Sciatic nerve (tissue), 2 donors: ENCODE measurements at places on chromosomes 3 and 15. TPM values are rescaled to one million over a fixed set of nuclear protein-coding genes. Genes with fewer than 3 reads are reported as not detected.

The INSYN1 gene
- total RNA-seq, result 7.8 TPM

The GPR171 gene
- 1.6 TPM for total RNA-seq

The ERC2 gene
- total RNA-seq, result 1.7 TPM

The ZNF385D gene
- 32.3 TPM for total RNA-seq

The MYL3 gene
- 3.3 TPM for total RNA-seq

DNA sequence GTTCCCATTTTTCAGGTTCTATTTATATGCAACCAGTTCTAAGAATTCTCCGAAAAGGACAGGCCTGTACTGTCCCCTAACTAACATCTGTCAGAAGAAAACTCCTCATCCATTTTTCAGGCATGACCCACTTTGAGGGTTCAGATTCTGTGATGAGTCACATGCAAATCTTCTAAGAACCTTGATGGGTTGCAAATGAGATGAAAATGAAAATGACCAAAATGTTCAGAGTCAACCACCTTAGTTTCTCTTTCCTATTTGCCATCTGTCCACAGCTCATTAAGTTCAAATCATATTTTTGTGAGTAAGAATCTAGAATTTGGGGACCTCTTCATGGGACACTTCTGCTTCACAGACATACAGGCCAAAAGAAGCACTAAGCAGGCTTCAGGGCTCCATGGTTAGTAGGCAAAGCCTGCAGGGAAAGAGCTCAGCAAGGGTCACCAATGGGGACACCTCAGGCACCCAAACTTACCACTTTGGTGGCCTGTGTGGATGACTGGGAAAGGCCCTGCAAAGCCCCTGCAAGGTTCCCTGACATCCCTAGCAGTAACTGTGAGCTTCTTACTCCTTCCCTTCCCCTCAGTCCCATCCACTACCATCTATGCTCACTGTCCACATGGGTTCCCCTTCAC, 122.0 kb downstream of the WDR76 start:
- DNase-seq, result no peak

DNA sequence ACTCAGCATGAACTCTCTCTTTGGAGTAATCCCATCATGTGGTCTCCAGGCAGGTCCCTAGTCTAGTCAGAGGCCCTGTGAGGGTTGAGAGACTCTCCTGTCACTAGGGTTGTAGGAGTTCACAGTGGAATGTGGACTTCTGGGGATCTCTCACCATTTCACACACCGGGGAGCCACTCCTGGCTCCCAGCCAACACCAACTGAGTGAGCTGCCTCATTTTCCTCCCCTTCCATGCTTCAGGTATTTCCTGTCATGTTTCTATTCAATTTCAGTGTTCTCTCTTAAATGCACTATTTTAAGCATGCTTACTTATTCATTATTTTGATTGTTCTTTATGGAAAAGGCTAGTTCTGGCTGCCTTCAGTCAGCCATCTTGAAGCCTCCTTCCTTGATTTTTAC, 467.5 kb upstream of the ARL6 start:
- no peak for DNase-seq

GRCh38 chr3:26847680-26848079, 225.1 kb downstream of the LRRC3B start:
- no peak for DNase-seq

DNA sequence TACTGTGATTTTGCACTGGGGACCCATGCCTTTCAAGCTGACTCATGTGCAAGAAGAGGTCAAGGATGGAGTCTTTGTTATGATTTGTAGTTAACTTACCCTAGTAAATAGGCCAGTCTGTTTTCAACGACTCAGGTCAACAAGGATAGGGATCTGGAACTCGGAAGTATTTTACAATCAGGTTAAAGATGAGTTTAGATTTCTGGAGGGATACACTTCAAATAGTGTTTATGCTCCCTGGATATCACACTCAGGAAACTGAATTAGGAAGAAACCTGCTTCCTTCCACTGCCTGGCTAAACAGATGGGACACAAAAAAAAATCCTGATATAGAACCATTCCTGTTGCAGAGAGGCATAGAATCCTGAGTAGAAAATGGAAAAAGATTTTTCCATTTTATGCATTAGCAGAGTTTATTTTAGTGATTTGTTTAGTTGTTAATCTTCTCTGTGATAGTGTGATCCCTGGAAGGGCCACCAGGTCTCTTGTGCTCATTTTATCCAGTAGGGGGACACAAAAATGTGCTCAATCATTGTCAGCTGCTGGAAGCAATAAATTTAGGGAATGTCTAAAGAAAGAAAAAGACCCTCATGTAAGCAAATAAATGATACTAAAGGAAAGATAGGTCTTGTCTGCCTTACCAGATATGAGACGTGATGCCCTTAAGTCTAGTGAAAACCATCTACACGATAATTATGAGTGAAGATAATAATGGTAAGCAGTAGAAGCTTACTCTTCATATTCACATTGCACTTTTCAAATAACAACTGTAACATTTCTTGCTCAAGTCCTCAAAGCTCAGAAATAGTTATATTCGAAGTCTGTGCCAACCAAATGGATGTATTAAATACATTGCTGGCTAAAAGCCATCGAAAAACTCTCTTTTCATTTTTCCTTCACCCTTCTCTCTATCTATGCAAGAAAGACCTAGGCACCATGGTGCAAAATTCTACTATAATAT, 452.1 kb upstream of the KCNMB2 start:
- no peak for DNase-seq

DNA sequence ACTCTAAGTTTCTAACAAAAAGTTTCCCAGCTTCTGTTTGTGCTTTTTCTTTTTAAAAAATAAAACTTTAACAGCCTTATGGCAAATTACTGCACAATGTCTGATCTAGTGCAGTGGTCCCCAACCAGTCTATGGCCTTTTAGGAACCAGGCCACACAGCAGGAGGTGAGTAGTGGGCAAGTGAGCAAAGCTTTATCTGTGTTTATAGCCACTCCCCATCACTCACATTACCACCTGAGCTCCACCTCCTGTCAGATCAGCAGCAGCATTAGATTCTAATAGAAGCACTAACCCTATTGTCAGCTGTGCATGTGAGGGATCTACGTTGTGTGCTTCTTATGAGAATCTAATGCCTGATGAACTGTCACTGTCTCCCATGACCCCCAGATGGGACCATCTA, 5.6 kb downstream of the MKRN2 start:
- DNase-seq, result no peak

DNA sequence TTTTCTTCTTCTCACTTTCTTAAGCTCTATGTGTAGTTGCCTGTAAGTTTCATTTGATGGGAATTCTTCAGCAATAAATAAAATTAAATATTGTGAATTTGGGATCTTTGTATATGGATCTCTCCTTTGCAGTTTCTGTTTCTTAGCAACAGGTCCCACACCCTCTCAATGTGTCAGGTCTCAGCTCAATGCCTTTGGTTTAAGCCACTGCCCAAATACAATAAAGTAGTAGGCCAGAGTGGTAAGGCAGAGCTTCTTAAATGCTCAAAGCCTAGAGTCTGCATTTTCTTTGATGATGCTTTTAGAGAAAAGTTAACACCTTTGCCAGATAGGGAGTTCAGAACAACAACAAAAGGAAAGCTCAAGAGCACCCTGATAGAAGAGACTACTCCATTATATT, 343.7 kb downstream of the NSUN3 start:
- no peak for DNase-seq

DNA sequence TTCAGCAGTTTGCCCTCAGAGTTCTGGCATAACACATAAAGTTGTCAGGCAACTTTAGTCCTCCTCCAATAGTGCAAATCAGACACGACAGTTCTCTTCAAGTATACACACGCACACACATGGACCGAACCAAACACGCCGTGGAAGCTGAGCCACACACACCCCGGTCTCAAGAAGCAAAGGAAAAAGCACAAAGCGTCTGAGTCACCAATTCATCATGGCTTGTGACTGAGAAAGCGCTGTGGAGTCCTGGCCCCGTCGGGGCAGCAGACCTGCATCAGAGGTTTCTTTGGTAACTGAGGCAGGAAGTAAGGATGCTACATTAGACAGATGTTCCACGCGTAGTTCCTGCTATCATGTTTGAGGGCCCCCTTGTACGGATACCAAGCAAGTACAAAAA, 85.7 kb downstream of the VGLL4 start:
- DNase-seq, result peak; percentile 55

GRCh38 chr15:25989327-25989726, 126.2 kb upstream of the ATP10A start:
- no peak for DNase-seq

- peak; percentile 71 for DNase-seq
These were observed 40.4 kb upstream of the ACKR4 start for GRCh38 chr3:132556508-132557159.

DNA sequence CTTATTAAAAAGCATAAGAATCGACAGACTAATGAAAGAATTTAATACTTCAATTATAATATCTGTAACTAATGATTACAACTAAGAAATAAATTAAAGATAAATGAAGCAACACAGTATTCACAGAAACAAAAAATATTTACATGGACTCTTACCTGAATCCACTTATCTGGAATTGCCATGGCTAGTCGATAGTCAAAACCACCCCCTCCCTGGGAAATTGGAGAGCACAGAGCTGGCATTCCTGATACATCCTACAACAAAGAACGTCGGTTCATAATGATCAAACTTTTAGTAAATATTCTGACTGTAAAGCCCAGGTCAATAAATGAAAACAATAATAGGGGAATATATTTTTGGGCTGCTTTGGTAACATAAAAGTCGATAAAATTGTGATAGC, 175.5 kb downstream of the GBE1 start:
- no peak for DNase-seq
